Activated CD4-positive, alpha-beta T cell treated with anti-CD3 and anti-CD28 coated beads, Interleukin-2, amount 10 ng/mL, durations not matched to agents 24 days and 14 days (primary cell): ENCODE measurements at places on chromosomes 7 and 10.

- DNase-seq = no peak
Measured at GRCh38 chr10:24251547-24251946, 42.6 kb downstream of the KIAA1217 start.

DNA sequence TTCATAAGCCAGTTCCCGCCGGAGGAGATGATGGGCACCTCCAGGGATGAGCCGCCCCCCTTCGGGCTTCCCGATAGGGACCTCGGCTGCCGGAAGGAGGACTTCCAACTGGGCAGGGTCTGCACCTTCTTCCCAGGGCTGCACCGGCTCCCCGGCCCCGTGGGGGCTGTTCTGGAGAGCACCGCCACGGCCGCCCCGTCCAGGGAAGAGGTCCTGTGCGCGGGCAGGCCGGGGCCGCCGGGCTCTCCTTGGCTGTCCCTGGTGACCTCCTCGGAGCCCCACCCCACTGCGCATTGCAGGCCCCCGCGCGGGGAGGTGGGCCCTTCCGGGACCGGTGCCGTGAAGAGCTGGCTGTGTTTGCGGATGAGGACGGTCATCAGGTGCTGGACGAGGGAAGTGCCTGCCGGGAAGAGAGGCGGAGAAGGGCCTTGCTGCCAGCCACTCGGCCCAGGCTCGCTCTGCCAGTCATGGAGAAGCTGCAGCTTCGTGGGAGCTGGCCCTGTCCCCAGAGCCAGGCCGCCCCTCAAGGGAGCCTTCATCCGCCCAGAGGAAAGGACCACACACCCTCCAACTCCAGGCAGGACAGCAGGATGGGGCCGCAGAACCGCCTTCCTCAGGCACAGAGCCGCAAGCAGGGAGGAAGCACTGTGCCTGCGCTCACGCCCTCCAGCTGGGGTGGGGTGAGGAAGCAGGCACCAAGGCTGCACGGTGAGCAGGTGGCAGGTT lies 144.4 kb downstream of the MAPK8 start:
- no peak for DNase-seq

DNA sequence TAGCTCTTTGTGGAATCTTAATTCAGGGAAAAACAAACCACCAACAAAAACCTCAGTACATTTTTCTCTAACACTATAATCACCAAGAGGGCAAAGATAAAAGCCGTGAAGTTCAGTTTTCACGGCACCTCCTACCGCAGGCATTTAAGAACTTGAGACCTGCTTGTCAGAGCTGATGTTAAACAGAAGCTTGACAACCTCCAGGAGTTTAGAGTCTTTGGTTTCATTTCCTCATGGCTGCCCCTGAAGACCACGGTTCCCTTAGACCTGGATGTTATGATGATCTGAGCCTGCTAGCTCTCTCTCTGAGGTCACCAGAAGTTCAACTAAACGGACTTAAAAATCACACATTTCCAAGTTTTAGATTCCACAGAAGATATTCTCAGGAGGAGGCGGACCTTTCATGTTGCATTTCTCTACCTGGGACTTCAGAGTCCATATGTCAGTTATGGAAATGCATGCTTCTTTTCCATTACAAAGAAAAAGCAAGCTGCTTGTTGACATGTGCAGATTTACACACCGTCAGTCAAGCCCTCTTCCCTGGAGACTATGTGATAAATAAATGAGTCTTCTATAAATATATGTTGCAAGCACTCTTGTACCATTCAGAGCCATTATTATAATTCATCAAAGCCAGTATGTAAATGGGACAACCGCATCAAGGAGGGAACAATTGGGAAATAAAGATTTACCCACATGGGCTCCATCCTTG lies 258.0 kb downstream of the GFRA1 start:
- no peak for DNase-seq

GRCh38 chr10:19416164-19416563 lies 367.6 kb downstream of the MALRD1 start:
- no peak for DNase-seq

GRCh38 chr7:155818154-155818819 lies 6.0 kb upstream of the SHH start:
- DNase-seq = no peak

- DNase-seq = peak; percentile 94
Measured at GRCh38 chr10:22714479-22715289, at the start of gene PIP4K2A. Gene PIP4K2A, minus strand, starts transcription at chr10:22714578. Its CDS starts 252 bp downstream, at chr10:22714326.

GRCh38 chr10:48366261-48366660 lies 59.8 kb downstream of the MAPK8 start:
- no peak for DNase-seq

DNA sequence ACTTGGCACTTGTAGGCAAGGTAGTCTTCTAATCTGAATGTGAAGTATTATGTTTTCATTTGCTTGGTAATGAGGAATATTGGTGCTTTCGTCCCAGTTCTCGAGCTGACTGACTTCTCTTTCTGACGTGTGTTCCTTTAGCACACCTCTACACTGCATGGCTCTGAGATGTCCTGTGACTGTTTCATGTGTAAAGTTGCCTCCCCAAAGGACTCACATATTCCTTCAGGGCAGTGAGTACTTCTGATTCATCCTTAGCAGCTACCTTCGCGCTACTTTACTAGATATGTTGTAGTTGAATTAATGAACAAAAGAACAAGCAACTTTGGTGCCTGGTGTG lies 113.7 kb downstream of the EGFR start:
- no peak for DNase-seq

GRCh38 chr7:47565640-47566250 lies 16.2 kb downstream of the TNS3 start:
- no peak for DNase-seq

DNA sequence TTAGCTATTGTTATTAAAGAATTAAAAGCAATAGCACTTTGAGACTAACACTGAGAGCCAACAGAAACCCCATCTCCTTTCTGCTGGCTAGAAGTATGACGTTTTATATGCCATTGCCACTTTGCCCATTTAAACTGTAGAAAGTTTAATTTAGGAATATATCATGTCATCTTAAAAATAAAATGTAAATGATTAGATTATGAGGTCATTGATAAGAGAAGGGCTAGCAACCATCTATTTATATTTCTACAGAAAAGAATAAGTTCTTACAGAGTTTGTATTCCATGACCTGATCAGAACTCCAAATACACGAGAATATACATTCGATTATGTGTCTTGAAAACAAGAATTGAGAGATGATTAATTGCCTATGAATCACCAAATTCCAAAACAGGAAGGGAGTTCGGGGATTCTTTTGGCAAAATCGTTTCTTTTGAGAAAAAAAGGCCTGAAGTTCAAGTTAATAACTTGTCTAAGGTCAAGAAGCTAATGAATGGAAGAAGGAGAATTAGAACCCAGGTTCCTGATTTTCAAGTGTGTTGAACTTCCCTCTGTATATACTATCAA lies 227.0 kb downstream of the TRIL start:
- DNase-seq = no peak

- DNase-seq = no peak
Measured at GRCh38 chr7:8254215-8254614, 7.8 kb downstream of the ICA1 start.

DNA sequence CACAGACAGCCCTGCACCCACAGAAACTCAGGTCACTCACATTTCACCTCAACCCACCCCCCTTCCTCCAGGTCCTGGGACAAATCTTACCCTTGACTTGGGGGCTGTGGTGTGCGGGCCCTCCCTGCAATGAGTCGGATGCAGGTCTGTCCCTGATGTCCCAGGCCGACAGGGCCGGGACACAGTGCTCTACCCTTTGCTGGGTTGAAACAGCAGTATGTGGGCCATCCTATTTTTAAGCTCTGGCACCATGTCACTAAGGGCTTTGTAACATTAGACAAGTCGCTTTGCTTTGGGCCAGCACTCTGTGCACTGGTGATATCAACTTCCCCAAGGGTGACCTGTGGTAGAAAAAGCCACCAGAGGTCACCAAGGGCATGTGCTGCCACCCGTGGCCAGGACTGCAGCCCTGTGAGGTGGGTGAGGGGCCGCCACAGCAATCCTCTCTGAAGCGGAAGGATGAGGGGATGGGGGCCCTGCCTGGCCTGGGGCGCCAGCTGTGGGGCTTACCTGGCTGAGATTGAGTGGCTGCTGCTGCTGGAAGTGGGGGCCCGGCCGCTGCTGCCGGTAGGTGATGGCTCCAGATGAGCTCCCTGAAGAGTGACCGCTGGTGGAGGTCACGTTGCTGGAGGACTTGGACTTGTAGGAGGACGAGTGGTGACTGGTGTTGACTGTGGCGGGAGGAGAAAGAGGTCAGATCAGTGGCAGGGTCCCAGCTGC lies 51.3 kb downstream of the CLEC2L start:
- no peak for DNase-seq

GRCh38 chr7:151249034-151249731 lies 689 bp upstream of the SMARCD3 start:
- peak; percentile 79 for DNase-seq

GRCh38 chr10:53412651-53413050 lies 640.1 kb upstream of the MBL2 start:
- DNase-seq = no peak

DNA sequence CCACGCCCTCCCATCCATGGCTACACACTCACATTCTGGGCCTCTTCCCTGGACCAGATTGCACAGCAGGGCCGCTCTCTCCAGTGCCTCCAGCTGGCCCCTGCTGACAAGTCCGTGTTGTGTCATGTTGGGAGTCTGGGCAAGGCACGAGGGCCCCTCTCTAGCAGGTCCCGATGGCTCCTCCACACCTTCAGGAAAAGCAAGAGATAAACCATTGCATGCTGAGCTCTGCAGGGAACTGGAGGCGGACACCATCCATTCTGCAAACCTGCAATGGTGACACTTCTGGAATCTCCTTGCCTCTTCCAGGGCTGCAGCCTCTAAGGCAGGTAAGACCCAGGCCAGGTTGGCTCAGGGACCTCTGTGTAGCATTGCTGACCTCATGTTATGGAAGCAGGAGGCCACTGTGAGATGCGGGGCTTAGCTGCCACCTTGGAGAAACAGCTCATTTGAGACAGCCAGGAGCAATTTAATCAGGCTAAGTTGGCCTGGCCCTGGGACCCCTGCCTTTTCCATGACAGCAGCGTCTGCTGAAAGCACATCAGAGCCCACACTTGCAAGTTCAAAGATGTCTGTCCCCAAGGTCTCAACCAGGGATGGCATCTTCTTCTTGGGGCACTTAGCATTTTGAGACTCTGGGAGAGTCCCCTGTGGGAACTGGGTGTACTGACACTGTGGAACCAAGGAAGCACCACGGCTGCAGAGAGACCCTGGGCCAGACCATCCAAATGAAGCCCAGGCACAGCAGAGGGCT lies 34.2 kb upstream of the LEP start:
- no peak for DNase-seq

GRCh38 chr7:103597606-103598005 lies 151.6 kb upstream of the SLC26A5 start:
- DNase-seq = no peak

DNA sequence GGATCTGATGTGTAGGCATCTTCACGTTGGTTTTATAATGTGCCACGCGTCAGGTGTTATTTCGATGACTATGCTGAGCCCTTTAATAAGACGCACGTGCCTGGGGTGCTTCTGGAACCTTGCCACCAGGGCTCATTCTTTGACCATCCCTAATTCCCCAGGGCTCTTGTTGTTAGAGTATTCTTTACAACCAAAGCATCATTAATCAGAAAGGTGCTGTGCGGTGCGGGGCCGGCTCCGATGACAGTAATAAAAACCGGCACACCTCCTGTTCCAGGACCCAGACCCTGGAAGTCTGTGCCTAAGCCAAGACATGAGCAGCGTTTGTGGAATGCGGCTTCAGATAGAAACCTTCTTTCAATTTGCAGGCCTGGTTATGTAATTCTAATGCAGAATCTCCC lies 58.4 kb downstream of the MGMT start:
- DNase-seq = no peak

- DNase-seq = no peak
Measured at GRCh38 chr10:53314876-53315275, 542.3 kb upstream of the MBL2 start.

DNA sequence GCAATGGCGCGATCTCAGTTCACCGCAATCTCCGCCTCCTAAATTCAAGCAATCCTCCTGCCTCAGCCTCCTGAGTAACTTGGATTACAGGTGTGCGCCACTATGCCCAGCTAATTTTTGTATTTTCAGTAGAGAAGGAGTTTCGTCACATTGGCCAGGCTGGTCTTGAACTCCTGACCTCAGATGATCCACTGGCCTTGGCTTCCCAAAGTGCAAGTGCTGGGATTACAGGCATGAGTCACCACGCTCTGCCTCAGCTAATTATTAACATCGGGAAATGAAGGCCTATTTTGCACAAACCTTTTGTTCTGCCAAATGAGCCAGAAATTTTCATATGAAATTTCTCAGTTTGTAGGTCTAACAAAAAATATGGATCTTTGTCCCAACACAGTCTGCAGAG lies 106.7 kb upstream of the ODAD2 start:
- no peak for DNase-seq

GRCh38 chr10:64376167-64376566 lies 855.0 kb downstream of the REEP3 start:
- no peak for DNase-seq

DNA sequence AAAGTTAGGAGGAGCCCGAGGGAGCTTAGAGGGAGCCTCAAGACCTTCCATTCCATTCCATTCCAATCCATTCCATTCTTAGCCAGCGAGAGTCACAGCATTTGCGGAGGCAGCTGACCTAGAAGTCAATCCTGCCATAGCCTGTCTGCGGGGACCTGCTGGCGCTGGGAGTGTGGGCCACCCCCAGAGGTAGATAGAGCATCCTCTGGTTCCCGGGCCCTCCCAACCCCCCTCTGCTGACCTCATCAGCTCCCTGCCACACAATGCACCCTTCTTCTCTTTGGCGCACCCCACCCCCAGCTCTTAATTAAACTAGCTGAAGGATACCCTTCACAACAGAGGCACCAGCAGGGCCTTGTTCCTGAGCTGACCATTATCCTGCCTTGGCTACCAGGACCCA lies 152.5 kb upstream of the ZMIZ1 start:
- no peak for DNase-seq

DNA sequence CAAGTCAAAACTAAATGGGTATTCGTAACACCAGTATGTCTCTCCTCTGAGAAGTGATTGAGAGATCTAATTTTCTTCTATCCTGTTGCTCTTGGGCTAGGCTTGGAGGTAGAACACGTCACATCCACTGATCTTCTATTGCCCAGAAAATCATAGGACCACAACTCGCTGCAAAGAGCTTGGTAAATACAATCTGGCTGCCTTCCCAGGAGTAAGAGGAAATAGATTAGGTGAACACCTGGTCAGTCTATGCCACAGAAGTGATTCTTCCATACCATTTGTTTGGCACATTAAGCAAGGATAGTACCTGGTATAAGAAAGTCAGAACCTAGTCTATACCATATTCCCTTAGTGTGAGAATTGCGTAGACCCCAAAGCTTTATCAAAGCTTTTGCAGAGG lies 129.3 kb upstream of the PHYHIPL start:
- DNase-seq = no peak

GRCh38 chr7:157616426-157616825 lies 279.6 kb downstream of the DNAJB6 start:
- DNase-seq = no peak

DNA sequence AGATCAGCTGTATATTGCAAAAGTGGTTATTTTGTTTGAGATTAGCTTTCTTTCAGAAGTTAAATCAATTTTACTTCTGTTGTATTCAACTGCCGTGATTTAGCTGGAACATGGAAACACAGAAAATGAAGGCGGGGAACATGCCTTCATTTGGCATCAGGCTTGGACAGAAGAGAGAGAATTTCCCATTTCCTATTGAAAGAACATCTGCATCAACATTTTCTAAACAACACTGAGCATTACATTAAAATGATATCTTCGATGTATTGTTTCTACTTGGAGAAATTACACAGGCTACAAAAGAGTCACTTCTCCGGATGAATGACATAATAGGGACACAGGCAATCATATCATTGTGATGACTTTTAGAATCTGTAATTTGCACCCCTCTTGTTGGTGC lies 46.6 kb upstream of the KLF6 start:
- DNase-seq = no peak
